HEK293T (cell line): ENCODE measurements at places on chromosomes 5 and 9.

- no peak for DNase-seq
Observed at GRCh38 chr9:96050861-96051155, 175.3 kb downstream of the ERCC6L2 start.

DNA sequence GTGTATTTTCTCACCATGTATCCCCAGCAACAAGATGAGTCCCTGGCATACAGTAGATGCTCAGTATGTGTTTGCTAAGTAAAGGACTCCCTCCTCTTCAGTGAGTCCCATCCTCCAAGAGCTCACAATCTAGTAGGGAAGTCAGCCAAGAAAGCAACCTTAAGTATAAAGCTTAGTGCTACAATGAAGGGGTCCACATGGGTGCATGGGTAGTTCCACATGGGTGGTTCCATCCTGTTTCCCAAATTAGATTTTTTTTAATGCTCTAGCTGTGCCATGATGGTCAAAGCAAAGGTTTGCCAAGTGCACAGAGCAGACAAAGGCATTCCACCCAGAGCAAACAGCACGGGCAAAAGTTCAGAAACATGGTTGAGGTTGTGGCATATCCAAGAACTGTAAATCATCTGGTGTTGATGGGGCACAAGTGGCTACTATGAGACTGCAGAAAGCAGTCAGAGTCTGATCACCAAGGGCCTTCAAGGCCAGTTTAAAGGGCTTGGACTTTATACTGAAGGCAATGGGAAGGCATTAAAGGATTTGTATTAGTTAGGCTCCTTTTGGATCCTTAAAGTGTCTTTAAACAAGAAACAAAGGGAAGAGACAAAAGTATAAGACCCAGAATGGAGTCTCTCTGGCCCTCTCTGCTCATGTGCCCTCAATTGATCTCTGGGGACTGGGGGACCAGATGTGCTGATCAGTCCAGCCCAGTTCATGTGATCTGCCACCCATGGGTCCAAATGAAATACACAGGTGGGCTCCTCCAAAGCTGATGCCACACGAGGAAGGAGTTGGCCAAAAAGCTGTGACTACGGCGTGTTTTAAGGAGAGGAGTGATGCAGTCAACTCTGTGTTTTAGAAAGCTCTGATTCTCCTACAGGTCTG is 9.0 kb upstream of the CPLX2 start:
- no peak for DNase-seq

GRCh38 chr5:86875539-86875938 is 257.8 kb downstream of the COX7C start:
- no peak for DNase-seq

- DNase-seq: no peak
Observed at GRCh38 chr5:135996611-135997010, 32.2 kb upstream of the TGFBI start.

GRCh38 chr5:145473042-145473642 is 362.0 kb downstream of the PRELID2 start:
- DNase-seq: no peak

DNA sequence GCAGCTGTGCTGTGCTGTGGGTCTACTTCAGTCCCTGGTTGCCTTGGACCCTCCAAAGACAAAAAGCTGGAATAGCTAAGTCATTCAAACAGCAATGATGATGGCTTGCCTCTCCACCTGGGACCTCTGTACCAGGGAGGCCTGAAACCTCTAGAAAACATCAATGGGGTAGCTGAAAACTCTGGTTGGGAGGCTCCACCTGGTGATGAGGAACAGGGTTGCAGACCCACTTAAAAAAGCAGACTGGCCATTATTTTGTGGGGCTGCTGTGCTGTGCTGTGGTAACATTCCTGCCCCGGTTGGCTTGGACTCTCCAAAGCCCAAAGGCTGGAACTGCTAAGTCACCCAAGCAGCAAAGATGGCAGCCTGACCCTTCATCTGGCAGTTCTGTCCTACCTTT is 839.3 kb upstream of the ARRDC3 start:
- DNase-seq: no peak

DNA sequence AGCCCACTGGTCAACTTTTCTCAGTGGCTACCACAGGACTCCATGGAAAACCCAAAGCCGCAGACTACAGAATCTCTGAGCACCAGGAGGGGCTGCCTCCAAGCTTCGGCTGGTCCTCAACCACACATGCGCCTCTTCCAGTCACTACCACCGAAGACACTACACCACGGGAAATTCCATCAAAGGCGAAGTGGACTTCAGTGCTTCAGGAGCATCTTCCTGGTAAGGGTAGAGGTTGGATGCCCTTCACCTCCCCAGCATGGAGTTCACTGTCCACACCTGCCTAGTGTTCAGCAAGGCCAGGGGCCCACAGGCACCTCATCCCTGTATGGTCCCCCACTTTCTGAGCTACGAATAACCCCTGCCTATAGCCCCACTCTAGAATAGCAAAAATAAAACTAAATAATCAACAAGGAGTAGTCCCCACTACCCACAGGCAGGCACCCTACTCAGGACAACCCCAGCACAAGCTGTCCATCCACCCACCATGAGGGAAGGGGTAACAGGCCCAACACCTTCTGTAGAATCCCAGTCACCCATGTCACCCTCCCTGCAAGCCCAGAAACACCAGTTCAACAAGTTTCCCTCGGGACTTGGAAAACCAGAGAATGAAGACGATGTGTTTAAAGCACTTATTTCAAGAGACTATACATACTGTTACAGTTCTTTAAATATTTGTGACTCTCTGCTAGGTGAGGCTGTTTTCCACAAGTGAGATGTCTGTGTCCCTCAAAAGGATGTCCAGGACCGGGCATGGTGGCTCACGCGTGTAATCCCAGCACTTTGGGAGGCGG is 2.6 kb downstream of the VDAC1 start:
- no peak for DNase-seq

GRCh38 chr9:121463026-121463807 is 36.4 kb downstream of the GGTA1 start:
- DNase-seq: peak; percentile 73

- DNase-seq: no peak
Observed at GRCh38 chr9:79408617-79409016, 163.1 kb upstream of the TLE4 start.

GRCh38 chr5:127320032-127320965 is 29.7 kb downstream of the MEGF10 start:
- DNase-seq: no peak

DNA sequence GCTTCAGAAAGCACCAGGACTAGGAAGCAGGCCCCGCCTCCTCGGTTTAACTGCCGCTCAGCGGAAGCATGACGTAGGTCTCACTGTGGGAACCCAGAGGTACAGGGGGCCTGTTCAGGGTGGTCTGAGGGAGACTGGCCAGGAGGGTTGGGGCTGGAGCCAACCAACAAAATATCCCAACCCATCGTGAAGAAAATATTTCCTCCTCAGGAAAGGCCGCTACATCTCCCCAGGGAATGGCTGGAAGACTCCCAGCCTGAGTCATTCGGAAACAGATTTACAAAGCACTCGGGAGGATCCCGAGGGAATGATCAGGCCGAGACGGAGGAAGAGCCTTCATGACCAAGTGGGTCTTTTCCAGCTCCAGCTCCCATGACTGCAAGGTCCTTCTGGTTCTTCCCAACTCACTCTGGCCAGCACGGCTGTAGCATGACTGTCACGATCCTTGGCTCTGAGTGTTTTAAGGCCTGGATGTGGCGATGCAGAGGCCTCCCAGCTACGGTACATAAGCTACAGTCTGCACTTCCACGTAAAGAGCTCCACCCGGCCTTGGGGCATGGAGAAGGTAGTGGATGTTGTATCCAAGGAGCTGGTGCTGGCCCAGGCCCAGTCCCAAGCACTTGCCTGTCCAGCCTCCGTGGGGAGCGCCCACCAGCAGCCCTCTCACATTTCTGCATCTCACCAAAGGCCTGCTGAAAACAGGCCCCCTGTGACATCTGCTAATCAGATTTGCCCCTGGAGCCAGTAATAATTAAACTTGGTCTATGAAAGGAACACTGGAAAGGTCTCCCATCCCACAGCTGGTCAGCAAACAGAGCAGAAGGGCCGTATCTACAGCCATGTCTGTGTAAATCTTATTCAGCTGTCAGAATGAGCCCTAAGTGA is 100.6 kb downstream of the LHFPL2 start:
- no peak for DNase-seq

DNA sequence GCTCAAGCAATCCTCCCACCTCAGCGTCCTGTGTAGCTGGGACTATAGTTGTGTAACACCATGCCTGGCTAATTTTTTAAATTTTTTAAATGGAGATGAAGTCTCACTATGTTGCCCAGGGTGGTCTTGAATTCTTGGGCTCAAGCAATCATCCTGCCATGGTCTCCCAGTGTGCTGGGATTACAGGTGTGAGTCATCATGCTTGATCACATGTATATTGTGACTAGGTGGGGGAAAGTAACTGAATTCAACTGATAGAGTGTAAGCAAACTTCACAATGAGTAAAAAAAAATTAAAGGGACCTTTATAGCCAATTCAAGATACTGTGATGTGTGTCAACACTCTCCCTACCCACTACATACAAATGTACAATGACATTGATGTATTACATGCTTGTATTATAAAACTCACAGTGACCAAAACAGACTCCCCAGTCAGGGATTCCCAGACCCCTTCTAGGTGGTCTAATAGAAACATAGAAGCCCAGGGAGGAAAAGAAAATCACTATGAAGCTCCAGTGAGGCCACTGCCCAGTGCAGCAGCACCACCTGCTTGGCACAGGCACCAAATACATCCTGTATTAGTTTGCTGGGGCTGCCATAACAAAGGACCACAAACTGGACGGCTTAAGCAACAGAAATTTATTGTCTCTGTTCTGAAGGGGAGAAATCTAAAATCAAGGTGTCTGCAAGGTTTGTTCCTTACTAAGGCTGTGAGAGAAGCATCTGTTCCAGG is 8.8 kb downstream of the PLGRKT start:
- no peak for DNase-seq

- no peak for DNase-seq
Observed at GRCh38 chr5:1974081-1974480, 91.4 kb upstream of the IRX4 start.

GRCh38 chr9:78406933-78407332 is 110.0 kb downstream of the PSAT1 start:
- DNase-seq: no peak

- no peak for DNase-seq
Observed at GRCh38 chr9:34334337-34334824, 5.0 kb downstream of the NUDT2 start.

- DNase-seq: no peak
Observed at GRCh38 chr5:172494630-172495505, 40.5 kb upstream of the SH3PXD2B start.

- DNase-seq: no peak
Observed at GRCh38 chr5:172078726-172079345, 72.4 kb upstream of the FBXW11 start.

- no peak for DNase-seq
Observed at GRCh38 chr5:176857894-176858273, 41.3 kb downstream of the HK3 start.

DNA sequence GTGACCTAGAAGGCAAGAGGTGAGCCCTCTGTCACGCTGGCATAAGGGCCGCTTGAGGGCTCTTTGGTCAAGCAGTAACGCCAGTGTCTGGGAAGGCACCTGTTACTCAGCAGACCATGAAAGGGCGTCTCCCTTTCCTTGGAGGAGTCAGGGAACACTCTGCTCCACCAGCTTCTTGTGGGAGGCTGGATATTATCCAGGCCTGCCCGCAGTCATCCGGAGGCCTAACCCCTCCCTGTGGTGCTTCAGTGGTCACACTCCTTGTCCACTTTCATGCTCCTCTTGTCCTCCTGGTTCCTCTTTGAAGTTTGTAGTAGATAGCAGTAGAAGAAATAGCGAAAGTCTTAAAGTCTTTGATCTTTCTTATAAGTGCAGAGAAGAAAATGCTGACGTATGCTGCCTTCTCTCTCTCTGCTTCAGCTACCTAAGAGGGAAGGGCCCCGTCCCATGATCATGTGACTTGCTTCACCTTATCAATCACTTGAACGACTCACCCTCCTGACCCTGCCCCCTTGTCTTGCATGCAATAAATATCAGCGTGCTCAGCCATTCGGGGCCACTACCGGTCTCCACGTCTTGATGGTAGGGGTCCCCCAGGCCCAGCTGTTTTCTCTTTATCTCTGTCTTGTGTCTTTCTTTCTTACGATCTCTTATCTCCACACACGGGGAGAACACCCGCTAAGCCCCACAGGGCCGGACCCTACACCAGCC is 16.7 kb upstream of the SCGB3A1 start:
- DNase-seq: no peak

DNA sequence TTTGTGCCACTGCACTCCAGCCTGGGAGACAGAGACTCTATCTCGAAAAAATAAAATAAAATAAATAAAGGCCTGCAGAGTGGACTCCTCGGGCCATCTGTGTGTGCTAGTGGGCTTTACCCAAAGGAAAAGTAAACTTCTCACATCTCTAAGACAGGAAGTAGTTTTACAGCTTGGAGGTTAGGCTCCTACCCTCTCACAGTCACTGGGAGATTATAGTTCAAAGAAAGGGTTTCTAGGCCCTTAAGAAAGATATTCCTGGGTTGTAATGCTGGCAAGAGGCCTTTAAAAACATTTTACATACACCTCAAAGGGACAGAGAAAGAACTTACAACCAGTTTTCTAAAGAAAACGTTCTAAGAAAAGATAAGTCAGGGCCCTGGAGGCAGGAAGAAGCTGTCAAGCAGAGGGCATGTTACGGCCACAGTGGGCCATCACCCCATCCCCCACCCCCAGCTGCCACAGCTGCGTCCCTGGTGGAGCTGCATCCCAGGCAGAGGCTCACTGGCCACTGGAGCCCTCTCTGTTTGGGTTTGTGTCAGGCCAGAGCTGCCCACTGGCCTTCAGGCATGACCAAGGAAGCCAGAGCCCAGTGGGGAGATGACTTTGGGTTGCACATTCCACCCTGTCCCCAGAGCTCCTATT is 78.1 kb upstream of the CDK20 start:
- DNase-seq: no peak

- no peak for DNase-seq
Observed at GRCh38 chr5:54829102-54829501, 156.3 kb downstream of the ESM1 start.

DNA sequence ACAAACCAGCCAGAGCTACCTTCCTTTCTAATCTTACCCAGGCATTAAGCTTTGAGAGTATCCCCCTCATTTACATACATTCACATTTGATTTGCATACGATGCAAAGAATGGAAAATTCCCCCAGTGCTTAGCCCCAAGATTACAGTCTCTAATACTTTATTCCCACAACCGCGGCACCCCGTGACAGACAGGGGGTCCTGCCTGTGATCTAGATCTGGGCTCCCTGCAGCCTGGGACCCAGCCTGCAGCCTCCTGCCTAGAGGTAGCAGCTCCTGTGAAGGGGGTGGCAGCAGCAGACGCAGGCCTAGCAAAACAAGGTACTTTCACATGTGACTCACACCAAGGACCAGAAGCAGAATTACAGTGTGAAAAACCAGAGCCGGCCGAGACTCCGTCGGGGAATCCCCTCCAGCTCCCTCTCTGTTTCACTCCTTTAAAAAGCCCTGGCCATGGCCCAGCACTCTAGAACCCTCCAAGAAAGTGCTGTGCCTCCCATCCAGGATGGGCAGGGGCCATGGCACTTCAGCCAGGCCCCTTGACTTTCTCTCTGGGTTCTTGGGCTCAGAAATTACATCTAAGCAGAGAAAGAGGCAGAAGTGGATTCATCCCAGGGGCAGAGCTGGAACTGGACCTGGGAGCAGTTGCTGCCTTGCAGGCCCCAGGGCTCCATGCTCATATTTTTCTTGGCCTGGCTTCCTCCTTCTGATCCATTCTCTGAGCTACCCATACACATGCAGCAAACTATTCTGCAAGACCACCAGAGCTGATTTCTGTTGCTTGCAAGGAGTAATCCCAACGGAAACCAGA is 14.0 kb upstream of the TCF7 start:
- no peak for DNase-seq

- no peak for DNase-seq
Observed at GRCh38 chr9:97863314-97863713, 10.3 kb downstream of the FOXE1 start.

GRCh38 chr9:95268681-95269080 is 48.8 kb downstream of the FANCC start:
- DNase-seq: peak; percentile 40

- DNase-seq: no peak
Observed at GRCh38 chr5:153517241-153517611, 26.8 kb downstream of the GRIA1 start.
